ENCODE measurements at places on chromosomes 1 and 21.

- no peak for DNase-seq
Measured at GRCh38 chr1:84271441-84272151, 29.9 kb upstream of the SAMD13 start.

DNA sequence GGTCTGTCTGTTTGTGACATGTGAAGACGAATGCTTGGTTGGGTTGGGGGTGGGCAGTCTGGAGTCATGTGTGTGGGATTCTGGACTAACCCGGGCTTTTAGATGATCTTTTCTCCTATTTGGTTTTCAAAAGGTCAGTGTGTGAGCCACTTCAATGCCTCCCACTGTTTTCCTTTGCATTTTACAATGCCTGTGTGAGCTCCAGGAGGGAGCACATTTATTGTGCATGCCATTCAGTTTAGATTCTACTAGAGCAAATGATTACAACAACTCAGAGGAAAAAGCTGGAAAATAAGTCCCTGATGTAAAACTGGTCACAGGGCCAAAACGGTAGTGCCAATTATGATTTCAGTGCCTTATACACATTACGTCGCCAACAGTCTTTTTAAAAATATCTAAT lies 90.9 kb downstream of the LYPLAL1 start:
- DNase-seq, result no peak

DNA sequence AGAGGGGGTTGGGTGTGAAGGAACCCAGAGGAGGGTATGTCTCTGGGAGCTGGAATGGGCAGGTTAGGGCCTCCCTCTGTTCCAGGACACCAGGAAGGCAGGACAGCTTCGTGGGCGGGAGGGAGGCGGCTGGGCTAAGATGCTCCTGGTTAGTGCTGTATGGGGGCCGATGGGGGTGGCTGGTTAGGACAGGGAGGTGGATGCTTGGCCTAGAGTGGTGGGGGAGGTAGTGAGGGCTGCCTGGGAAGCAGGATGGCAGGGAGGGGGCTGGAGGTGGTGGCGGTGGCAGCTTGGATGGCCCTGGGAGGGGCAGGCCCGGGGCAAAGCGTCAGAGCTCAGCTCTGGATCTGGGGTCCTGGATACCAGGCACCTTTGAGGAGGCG lies 6.2 kb upstream of the MMP23B start:
- DNase-seq, result no peak

- no peak for DNase-seq
Measured at GRCh38 chr1:245984390-245985155, 522.5 kb downstream of the SMYD3 start.

DNA sequence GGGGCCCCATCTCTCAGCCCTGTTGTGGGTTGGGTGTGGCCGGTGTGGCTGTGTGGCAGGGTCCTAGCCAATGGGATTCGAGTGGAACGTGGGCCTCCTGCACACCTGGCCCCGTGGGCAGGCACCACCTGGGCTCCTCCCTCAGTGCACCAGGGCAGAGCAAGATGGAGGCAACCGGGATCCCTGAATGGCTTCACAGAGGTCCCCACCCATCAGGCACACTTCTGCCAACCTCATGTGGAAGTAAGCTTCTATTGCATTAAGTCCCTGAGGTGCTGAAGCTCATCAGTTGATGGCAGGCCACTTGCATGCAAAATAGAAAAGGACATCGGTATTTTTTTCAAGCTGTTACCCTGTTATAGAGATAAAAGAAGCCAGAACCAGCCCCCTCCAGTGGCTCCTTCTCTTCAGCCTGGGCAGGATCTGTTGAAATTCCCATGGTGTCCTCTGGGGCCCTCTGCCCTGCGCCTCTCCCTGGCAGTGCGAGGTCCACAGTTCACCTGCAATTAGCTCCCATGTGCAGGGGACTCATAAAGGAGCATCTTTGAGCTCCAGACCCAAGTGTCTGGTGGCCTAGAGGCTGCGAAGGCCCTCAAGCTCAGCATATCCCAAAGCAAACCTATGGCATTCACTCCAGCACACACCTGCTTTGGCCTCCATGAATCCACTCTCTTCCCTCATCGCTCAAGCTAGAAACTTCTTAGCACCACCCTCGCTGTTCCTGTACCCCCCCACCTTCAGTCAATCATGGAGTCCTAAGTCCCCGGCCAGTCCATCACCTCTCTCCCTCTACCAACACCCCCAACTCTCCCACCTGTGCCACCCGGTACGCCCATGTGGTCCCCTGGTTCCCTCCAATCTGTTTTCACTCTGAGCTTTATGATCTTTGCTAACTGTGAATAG lies 2.1 kb upstream of the SLC45A1 start:
- no peak for DNase-seq

GRCh38 chr1:205144751-205145150 lies 23.0 kb upstream of the RBBP5 start:
- no peak for DNase-seq

- DNase-seq, result no peak
Measured at GRCh38 chr1:183739082-183739481, 65.8 kb upstream of the RGL1 start.

Data from NCI-H187 treated with DMSO at 0.1 percent for 48 hours (cell line).